ENCODE measurements at places on chromosomes 13 and 19.

GRCh38 chr13:84377106-84377505, 494.8 kb upstream of the SLITRK1 start:
- DNase-seq, result no peak

GRCh38 chr19:13681509-13681908, 82.8 kb upstream of the MRI1 start:
- no peak for DNase-seq

- DNase-seq, result no peak
Measured at GRCh38 chr13:43785650-43786471, 911 bp downstream of the ENOX1 start.

GRCh38 chr19:3868770-3869456, at the start of gene ZFR2:
Gene ZFR2 (minus strand): TSS chr19:3869038. CDS start chr19:3869017, 21 bp downstream.
- no peak for DNase-seq

GRCh38 chr19:32819419-32820400, 49.9 kb downstream of the SLC7A9 start:
- no peak for DNase-seq

DNA sequence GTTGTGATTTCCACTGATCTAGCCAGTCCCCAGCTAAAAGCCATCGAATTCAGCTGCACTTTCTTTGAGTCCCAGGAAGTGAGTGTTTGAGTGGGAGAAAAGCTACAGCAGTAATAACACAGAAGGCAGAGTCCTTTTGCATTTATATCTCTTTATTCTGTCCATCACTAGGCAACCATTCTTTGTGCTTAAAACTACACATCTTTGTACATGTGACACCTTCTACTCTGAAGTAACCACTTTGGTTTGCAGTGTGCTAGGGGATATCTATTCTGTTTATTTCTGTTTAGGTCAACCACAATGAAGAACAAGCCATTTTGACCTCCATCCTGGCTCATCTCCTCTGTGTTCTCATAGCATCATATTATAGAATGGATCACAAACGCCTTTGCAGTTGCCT, 226.0 kb upstream of the SERP2 start:
- no peak for DNase-seq

DNA sequence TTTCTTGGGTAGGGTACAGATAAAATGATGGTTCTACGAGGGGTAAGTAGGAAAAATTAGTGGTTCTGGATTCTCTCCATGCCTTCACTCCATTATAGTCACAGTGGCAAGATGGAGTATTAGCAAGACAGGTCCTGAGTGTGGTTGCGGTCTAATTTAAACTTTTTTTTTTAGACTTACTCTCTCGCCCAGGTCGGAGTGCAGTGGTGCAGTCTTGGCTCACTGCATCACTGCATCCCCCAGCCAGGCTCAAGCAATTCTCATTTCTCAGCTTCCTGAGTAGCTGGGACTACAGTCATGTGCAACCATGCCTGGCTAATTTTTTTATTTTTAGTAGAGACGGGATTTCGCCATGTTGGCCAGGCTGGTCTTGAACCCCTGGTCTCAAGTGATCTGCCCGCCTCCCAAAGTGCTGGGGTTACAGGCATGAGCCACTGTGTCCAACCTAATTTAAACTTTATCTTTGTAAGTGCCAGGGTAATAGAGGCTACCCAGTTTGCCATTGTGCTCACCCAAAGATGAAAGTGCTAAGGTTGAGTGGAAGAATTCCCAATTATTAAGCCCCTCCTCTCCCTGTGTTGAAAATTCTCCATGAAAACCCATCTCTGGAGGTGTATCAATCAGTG, 135.6 kb downstream of the TM9SF2 start:
- no peak for DNase-seq

GRCh38 chr13:28429685-28430290, 65.1 kb downstream of the FLT1 start:
- no peak for DNase-seq

DNA sequence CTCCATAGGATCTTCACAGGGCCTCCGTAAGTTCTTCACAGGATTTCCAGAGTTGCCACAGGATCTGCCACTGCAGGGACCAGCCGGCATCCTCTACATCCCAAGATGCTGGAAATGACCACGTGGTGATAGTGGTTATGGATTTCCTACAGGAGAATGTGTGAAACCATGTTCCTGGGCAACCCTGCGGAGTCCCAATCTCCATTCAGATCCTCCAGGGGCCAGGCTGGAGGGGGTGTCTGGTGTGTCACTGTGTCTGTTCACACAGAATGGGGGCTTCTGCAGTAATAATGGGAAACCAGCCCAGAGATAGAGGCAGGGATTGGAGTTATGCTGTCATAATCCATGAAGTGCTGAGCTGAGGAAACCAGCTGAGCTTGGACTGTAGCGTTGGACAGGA, 8.6 kb downstream of the LILRA6 start:
- no peak for DNase-seq

GRCh38 chr19:44455100-44455499, 6.8 kb upstream of the ZNF229 start:
- no peak for DNase-seq

GRCh38 chr19:44677019-44677811, 5.9 kb downstream of the CEACAM19 start:
- DNase-seq, result no peak

GRCh38 chr19:41238244-41238643, 19.2 kb downstream of the AXL start:
- DNase-seq, result no peak

DNA sequence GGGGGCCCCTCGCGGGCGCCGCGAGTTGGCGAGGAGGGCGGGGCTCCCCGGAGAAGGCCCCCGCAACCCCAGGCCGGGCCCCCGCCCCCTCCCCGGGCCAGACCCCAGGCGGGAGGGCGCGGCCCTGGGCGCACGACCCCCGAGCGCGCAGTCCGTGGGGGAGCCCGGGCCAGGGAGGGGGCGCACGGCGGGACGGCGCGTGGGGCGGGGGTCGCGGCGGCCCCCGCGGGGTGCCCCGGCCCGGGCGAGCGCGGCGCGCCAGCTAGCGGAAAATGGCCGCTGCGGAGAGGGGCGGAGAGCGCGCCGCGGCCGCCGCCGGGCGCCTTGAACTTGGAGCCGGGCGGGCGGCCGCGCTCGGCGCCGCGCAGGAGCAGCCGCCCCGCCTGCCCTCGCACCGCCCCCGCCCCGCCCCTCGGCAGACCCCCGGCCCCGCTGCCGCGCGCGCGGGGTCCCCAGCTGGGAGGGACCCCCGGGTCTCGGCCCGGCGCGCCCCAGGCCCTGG, 6.4 kb upstream of the NFIC start:
- DNase-seq, result no peak

- no peak for DNase-seq
Measured at GRCh38 chr13:51330791-51331190, 8.7 kb upstream of the SERPINE3 start.

DNA sequence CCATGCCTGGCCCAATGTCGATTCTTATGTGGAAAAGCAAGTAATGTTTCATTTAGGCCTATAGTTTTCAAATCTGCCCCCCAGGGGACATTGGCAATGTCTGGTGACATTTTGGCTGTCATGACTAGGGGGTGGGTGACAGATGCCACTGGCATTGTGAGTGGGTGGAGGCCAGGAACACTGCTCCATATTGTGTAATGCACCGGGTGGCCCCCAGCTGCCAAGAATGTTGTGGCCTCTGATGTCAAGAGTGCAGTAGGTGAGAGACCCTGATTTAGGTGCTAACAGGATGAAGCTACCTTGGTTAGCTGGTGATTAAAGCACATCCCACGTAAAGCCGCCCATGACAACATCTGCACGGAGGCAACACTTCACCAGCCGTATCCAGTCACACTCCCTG, 10.8 kb downstream of the C19orf44 start:
- DNase-seq, result no peak

GRCh38 chr19:1253514-1254080, 5.2 kb downstream of the MIDN start:
- DNase-seq, result no peak

GRCh38 chr13:49374585-49375290, 69.1 kb downstream of the CAB39L start:
- DNase-seq, result no peak
